ENCODE measurements at places on chromosomes 7 and 10. TPM values are rescaled to one million over a fixed set of nuclear protein-coding genes. Genes with fewer than 3 reads are reported as not detected.

DNA sequence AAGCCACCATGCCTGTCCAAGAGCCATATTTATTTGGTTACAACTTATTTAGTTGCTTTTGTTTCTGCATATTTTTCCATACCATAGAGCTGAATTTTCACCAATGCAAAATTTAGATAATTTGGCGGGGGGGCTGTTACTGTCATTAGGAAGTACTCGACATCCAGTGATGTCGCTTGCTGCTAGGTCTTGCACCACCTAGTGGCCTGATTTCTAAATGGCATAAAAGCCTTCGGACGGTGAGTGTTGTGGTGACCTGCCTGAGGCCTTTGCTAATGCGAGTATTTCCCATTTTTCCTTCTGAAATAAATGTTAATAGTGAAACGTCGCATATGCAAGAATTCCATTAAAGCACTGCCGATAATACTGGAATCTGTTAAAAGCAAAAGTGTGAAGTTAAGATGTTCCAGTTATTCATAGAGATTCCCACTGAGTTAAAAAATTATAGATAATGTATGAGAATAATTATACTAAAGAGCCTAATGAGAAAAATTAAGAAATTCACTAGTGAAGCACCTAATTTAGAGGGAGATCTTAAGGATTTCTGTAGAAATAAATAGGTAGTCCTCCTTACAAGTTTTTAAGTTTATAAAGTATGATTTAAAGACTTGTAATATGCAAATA is 86.1 kb upstream of the DNAJB6 start:
- no peak for DNase-seq

The SH3PXD2A gene
- total RNA-seq: 27.7 TPM

The SAP25 gene
- 0.58 TPM for total RNA-seq

The POLR2J3 gene
- total RNA-seq: 9.2 TPM

DNA sequence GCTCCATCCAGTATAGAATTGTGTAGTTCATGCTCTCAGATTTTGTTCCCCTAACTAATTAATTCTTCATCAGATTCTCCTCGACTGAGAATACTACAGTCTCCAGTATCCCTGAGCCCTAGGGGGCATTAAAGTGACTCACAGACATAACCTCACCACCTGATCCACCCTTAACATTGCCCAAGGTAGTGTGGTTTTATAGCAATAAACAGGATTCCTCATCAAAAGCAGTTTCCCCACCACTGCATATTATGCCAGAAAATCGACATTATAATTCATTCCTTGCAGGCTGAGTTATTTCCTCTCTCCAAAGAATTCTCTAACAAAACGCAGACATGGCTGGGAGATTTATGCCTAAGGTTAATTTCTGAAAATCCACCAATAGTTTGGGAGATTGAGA is 1402.5 kb upstream of the CELF2 start:
- no peak for DNase-seq

- DNase-seq: no peak
These were observed 7.7 kb downstream of the SLC37A3 start for GRCh38 chr7:140390466-140391190.

The HKDC1 gene
- 0.35 TPM for total RNA-seq

The ENTPD1 gene
- total RNA-seq: 18.5 TPM

The ADAMTS14 gene
- total RNA-seq: 0.81 TPM

All from left cardiac atrium (tissue), 4 donors.